ENCODE measurements at places on chromosomes 2 and 18.
A peak's percentile ranks its signal among the peaks of the same experiment; 100 is the strongest.

DNA sequence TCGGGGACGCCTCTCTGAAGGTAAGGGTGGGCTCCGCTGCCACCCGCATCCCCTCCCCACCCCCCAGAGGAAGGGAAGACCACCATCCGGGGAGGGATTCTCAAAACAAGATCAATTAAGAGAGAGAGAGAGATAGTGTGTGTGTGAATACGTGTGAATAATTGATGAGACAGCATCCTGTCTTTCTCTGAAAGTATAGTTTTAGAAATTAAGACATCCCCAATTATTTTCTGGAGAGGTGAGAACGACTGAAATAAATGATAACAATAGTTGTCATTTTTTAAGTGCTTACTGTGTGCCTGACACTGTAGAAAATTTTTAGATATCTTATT, 751 bp downstream of the IL18R1 start:
- DNase-seq: no peak

- DNase-seq: no peak
These were observed 375 bp downstream of the WNT10A start for GRCh38 chr2:218880859-218881594.

DNA sequence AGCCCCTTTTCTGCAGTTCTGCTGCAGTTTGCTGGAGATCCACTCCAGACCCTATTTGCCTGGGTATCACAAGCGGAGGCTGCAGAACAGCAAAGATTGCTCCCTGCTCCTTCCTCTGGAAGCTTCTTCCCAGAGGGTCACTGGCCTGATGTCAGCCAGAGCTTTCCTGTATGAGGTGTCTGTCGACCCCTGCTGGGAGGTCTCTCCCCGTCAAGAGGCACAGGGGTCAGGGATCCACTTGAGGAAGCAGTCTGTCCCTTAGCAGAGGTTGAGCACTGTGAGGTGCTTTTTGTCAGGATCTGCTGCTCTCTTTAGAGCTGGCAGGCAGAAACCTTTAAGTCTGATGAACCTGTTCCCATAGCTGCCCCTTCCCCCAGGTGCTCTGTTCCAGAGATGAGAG, 42.0 kb upstream of the MYL1 start:
- no peak for DNase-seq

GRCh38 chr2:207083361-207084110, 82.2 kb downstream of the KLF7 start:
- no peak for DNase-seq

GRCh38 chr2:65372619-65373018, 59.8 kb downstream of the SPRED2 start:
- DNase-seq: no peak

- DNase-seq: no peak
These were observed at the start of gene DSC3 for GRCh38 chr18:31042406-31043181. DSC3 (minus strand) TSS chr18:31042742; CDS start chr18:31042660, 82 bp downstream.

DNA sequence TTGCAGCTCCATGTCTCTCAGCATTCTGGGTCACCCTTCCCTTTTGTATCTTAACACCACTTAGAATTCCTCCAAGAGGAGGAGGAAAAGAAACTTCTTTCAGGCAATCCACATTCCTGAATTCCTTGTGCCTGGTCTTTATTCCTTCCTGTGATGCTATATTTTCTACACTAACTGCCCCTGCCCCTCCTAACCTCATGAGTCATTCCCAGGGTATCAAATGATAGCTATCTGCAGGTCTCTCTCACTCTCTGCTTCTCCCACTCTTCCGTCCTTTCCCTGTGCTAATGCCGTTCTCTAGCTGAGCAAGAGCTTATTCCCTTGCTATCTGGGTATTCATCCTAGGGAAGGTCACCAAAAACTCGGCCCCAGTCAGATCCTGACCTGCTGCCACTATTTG, 395.0 kb upstream of the TCF4 start:
- no peak for DNase-seq

GRCh38 chr2:145596416-145596815, 1076.5 kb upstream of the ZEB2 start:
- DNase-seq: no peak

- DNase-seq: no peak
These were observed 52.9 kb downstream of the ZBTB7C start for GRCh38 chr18:48356151-48356745.

DNA sequence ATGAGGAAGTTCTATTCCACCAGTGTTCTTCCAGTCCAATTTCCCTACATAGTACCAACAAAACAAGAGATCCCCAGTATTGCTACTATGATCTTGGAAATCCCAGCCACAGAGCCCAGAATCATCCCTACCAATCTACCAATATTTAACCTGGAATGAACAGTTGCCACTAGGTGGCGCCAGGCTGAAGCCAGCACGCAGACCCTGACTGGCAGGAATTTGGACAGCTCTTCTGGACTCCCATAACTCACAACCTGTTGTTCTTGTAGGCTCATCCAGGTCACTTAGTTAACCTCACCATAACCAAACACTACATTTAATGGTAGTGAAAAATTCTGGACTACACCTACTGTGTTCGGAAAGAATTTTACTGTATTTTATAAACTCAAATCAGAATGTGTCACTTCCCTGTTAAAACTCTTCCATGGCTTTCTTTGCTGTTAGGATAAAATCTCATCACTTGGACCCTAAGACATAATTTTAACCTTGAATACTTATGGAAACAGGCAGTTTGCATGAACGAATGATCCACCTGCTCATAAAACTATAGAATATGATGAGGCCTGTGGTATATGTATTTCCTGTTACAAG, 59.8 kb upstream of the SLC38A11 start:
- peak; percentile 23 for DNase-seq

- DNase-seq: peak; percentile 49
These were observed 16.9 kb downstream of the C2orf74 start for GRCh38 chr2:61178603-61179545.

DNA sequence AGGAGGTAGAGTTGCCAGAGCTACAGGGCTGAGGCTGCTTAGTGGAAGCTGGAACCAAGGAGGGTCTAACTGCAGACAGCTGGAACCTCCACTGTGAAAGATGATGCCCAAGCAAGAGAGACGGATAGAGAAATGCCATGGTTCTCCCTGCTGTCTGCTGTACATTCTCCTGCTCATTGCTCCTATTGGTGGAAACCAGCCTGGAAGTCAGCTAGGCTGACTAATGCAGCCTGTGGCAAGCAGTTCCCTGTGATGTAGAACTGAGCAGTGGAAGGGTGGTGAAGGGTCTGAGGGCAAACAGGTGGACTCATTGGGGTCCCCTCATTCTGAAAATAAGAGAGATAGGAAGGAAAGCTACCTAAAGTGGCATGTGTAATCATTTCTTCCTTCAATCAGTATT, 563.6 kb downstream of the SLC4A3 start:
- DNase-seq: no peak

- DNase-seq: peak; percentile 26
These were observed 25.0 kb upstream of the RAPGEF4 start for GRCh38 chr2:172710584-172711047.

- DNase-seq: peak; percentile 73
These were observed 81.4 kb downstream of the ADCYAP1 start for GRCh38 chr18:986051-986450.

GRCh38 chr18:76495435-76496193, 572 bp upstream of the ZNF516 start:
- peak; percentile 21 for DNase-seq

DNA sequence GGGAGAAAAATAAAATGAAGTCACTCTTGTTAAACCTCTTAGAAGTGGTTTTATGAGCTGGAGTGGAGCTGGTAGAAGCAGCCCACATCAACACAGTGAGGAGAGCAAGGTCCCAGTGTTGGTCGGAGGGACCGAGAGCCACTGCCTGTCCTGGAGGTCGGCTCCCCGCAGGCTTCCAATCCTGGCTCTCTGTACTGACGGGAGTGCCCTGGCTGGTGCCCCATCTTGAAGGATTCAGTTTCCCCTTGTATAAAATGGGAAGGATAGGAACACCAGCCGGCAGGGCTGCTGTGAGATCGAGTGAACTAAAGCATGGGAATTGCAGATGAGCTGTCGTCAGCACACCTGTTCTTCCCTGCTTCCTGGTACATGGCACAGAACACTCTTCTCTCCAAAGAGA, 104.3 kb upstream of the ID2 start:
- no peak for DNase-seq

GRCh38 chr2:11537951-11538350, 4.1 kb downstream of the GREB1 start:
- DNase-seq: no peak

DNA sequence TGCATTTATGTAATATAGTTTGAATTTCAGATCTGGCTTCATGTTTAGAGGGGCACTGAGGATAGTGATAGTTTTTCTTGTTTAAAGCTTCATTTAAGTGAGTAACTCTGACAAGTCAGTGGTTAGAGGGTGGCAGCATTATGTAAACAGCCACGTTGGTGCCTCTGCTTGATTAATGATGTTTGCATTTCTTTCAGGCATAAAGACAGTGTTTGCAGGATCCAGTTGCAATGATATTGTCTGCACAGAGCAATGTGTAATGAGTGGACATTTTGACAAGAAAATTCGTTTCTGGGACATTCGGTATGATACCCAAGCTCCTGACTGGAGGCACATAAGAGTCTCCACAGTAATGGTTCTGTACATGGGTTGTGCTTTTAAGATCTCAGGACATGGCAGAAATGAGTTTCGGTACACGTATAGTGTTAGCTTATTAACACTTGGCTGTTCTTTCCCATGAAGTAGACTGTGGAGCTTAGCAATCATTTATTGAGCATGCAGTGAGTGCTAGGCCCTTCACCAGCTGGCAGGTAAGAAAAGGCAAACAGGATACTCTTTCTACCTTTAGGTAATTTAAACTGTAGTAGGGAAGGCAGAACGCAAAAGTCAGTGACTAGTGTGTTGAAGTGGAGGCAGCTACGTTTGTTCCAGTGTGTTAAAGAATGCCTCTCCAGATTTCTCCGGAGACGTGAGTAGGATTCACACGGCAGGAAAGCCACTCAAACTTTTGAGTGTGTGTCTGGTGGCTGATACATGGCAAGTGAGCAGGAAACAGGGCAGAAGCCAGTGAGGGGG, 17.4 kb upstream of the SAG start:
- peak; percentile 47 for DNase-seq

DNA sequence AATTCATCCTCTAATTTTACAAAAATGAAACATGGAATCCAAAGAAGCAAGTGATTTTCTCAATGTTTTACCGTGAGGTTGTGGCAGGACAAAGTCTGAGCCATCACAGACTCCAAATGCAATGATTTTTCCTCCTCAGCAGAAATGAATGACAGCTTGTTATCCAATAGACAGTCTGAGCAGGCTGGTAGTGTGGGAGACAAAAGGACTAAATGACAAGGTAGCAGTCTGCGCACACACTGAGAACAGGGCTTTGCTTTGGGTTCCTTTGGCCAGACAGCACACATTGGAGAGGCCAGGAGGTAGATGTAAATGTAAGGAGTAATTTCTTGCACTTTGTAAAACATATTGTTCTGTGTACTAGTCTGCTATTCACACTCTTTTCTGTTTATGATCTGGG, 50.3 kb upstream of the RGPD4 start:
- DNase-seq: no peak

DNA sequence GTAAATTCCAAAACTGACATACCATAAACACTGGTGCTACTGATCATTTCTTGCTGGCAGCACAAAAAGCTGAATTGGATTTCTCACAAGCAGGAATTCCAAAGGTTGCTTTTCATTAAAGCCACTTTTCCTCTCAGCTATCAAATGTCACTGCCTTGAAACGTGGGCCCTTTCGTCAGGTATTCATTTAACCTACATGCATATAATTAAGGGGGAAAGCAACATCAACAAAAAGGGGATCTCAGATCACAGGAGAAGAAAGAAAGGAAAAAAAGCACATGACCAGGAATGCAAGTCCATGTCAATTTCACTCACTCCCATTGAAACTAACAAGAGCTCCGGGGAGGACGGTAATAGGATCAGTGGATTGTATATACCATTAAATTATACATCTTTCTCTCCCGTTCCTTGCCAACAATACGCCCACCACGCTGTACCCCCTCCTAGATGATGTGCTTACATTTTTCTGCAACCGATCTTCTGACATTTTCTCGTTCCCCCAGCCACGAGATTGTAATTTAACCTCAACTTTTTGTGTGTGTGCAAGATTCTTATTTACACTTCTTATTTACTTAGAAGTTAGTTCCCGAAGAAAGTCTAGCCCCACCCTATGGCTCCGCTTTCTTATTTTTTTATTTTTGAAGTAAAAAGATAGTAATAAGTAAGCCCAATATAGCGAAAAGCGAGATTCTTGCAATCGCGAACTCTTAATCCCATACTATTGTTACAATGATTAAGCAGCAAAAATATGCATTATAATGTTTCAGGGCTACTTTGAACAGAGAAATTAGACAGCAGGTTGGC, 725 bp downstream of the FIGN start:
- no peak for DNase-seq

DNA sequence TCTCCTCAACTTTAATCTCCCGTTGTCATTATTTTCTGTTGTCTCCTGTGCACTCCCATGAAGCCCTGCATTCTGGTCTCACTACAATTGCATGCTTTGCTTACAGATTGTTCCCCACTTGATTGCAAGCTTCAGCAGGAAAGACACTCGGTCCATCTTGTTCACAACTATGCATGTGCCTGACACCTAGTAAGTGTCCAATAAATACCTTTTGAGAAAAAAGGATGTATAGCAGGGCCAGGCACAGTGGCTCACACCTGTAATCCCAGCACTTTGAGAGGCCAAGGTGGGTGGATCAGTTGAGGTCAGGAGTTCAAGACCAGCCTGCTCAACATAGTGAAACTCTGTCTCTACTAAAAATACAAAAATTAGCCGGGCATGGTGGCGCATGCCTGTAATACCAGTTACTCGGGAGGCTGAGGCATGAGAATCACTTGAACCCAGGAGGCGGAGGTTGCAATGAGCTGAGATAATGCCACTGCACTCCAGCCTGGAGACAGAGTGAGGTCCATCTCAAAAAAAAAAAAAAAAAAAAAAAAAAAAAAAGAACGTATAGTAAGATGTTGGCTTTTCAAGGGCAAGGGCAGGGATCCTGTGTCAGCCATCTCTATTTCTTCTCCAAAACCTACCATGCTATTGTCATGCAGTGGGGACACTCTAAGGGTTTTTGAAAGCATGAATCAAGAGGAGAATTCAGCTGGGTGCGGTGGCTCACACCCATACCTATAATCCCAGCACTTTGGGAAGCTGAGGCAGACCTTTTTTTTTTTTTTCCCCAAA, 338.3 kb downstream of the MYCN start:
- DNase-seq: no peak

DNA sequence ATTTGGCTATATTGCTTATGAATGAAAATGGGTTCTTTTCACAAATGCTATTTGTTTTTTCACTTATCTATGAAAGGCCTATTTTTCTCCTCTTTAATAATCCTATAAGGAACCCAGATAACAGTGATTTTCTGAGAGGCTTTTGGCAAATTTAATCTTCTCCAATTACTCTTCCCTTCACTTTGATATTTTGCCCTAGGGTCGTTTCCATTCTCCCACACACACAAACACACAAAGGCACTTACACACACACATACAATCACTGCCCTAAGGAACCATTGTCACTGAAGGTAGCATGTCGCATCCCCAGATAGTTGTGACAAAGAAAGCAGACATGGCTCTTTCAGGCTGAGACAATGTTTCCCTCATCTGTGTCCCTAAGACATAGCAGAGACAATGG, 170.1 kb upstream of the PGAP1 start:
- DNase-seq: no peak
